ENCODE measurements at places on chromosomes 5 and 9.

DNA sequence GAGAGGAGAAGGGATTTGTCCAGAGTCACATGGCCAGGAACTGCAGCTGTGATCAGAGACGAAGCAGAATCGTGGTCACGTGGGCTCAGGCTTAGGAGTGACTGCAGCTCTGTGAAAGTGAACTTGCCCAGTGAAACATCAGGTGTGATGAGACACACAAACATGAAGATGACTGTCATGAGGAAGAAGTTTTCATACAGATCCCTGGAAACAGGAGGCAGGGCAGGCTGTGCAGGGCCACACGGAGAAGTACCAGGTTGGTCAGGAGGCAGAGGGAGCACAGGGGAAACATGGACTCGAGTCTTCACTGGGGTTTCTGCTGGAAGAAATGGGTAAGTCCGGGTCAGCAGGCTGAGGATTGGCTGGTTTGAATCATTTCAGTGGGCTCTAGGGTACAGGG lies 64.1 kb downstream of the BARX1 start:
- no peak for DNase-seq

DNA sequence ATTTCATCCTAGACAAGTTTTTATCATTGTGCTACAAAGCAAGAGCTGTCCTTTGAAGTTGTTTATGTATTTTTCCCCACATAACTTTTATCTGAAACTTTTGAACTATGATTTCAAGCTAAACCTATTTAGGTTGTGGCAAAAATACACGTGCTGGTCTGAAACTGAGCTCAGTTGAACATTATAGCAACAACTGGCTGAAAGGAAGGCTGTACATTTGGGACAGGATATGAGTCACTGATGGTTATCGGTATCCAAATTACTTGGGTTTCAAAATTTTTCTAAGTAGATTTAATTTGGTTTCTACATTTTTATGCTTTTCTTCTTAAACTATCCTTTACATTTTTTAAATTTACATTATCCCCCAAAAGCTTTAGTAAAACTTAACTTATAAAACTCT lies 627.3 kb upstream of the NUDT12 start:
- no peak for DNase-seq

GRCh38 chr9:69035438-69036308 lies at the start of gene FXN:
FXN (plus strand) TSS chr9:69035752; CDS start chr9:69035783, 31 bp downstream.
- DNase-seq: peak; percentile 87

GRCh38 chr5:112475747-112476365 lies 56.8 kb upstream of the EPB41L4A start:
- no peak for DNase-seq

GRCh38 chr9:125407974-125408900 lies 146.6 kb downstream of the GAPVD1 start:
- DNase-seq: peak; percentile 79

DNA sequence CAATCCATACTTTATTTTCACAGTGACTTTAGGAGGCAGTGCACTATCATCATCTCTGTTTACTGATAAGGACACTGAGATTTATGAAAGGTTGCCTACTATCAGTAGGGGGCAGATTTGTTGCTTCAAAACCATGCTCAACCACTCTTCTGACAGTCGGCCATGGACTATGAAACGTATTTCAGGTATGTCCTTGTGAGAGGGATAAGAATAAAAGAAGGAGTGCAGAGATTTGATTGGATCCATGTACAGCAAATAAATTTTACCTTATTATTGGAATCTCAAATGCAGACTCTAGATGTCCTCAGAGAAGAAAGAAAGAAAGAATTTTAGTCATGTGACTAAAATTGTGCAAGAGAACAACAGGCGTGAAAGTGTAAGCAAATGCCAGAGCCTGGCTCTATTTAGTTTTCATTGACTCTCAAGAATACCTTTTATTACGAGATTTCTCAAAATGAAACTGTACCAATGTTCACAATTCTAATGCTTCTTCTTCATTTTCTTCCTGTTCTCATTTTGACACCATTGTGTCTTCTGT lies 296.6 kb upstream of the RASA1 start:
- no peak for DNase-seq

GRCh38 chr5:142295084-142295758 lies 29.6 kb downstream of the SPRY4 start:
- DNase-seq: no peak

DNA sequence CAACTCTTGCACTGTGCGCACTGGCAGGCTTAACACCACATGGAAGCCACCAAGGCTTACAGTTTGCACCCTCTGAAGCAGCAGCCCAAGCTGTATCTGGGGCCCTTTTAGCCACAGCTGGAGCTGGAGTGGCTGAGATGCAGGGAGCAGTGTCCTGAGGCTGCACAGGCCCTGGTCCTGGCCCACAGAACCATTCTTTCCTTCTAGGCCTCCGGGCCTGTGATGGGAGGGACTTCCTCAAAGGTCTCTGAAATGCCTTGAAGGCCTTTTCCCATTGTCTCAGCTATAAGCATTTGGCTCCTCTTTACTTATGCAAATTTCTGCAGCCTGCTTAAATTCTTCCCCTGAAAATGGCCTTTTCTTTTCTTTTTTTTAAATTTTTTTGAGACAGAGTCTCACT lies 104.4 kb upstream of the CPLX2 start:
- no peak for DNase-seq

DNA sequence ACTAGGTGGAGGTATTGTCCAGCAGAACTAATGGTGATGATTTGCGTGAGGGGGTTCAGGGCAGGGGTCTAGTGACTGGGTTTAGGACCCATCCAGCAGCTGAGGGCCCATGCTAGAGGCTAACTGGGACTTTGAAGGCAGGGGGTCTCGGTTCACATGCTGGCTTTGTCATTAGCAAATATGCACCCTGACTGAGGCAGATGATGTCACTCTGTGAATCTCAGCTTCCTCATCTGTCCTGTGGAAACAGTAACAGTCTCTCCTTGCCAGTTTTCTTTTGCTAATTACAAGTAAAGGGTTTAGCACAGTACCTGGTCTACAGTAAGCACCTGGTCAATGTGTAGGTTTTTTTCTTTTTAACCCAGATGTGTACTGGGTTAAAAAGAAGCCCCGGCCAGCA lies 5.2 kb downstream of the SH2D3C start:
- no peak for DNase-seq

- no peak for DNase-seq
Measured at GRCh38 chr5:11611011-11611410, 293.2 kb downstream of the CTNND2 start.

DNA sequence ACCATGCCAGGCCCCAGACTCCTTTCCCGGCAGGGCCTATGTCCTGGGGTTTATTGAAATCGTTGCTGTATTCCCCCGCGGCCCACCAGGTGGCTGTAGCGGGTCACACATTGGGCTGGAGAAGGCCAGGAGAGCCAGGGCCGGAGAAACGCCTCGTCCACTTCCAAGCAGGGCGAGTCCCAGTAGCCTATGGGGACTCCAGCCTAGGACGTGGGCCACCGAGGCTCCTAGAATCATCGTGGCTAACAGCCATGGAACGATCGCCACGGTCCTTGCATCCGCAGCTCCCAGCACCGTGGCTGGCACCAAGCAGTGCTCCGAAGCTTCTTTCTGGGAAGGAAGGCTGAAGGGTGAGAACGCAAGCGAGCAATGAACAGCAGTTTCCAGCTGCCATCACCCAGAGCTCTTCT lies 87.7 kb downstream of the ENTREP1 start:
- peak; percentile 59 for DNase-seq

DNA sequence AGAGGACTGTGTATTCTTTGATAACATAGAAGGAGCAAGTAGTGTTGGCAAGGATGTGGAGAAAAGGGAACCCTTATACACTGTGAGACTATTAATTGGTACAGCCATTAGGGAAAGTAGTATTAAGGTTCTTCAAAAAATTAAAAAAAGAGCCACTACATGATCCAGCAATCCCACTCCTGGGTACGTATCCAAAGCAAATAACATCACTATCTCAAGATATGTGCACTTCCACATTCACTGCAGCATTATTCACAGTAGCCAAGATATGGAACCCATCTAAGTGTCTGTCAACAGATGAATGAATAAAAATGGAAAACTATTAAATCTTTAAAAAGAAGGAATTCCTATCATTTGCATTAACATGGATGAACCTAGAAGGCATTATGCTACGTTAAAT lies 693.2 kb upstream of the RIOK2 start:
- DNase-seq: no peak

DNA sequence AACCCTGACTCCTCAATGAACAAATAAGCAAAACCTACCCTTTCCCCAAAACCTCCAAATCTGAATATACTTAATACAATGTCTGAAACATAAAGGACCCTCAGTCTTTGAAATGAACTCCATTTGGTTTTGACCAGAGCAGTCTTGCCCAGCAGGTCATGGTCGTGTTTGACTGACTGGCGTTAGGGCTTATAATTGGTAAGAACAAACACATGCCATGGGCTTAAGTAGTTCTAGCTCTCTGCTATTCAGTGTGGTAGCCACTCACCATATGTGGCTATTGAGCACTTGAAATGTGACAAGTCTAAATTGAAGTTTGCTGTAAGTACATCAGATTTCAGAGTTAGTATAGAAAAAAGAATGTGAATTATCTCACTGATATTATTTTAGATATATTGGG lies 42.1 kb downstream of the LRRTM2 start:
- DNase-seq: no peak

GRCh38 chr5:67998709-67999261 lies 216.8 kb upstream of the PIK3R1 start:
- no peak for DNase-seq

DNA sequence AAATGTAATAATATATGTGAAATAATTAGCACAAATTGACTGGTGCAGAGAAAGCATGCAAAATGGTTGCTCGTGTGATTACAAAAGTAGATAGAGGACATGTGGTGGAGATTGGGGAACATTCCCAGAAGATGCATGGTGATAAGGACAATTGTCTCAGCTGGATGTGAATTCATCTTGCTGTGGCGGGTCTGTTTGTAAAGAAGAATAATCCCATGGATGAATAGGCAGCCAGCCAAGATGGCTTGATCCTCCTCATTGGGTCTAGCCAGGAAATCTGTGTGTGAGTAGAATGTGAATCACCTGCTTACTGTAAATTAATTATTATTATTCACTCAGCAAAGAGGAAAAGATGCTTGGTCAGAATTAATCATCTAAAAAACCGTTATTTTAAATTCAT lies 12.6 kb upstream of the DPYSL3 start:
- DNase-seq: no peak

GRCh38 chr9:130860458-130861316 lies 25.6 kb downstream of the ABL1 start:
- DNase-seq: peak; percentile 38

GRCh38 chr9:114626415-114627020 lies 15.4 kb downstream of the TMEM268 start:
- DNase-seq: no peak

DNA sequence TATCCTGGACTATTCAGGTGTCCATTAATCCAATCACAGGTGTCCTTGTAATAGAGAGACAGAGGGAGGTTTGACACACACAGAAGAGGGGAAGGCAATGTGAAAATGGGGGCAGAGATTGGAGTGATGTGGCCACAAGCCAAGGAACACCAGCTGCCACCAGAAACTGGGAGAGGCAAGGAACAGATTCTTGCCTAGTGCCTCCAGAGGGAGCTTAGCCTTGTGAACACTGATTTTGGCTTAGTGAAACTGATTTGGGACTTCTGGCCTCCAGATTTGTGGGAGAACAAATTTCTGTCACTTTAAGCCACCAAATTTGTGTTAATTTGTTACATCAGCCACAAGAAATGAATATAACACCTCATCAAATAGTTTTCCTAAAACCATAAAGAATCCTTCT lies 416.2 kb downstream of the ENC1 start:
- no peak for DNase-seq

DNA sequence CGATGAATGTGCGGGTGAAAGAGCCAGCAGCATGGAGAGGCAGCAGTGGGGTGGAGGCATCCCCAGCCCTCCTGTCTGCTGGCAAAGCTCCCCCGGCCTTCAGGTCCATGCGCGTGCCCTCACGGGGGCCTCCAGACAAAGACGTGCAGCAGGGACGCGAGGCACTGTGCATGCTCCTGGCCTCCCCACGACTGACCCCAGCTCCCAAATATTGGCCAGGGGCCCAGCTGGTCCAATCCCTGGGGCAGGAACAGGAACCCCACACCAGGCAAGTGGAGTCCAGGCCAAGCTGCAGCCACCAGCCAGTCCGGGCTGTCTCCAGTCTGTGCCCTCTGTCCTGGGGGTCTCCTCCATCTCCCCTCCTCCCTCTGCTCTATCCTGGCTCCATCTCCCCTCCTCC lies 33.5 kb upstream of the LRRC14B start:
- no peak for DNase-seq
